ENCODE measurements at places on chromosomes 2 and 18. TPM values are rescaled to one million over a fixed set of nuclear protein-coding genes. Genes with fewer than 3 reads are reported as not detected.

CAPG gene
- total RNA-seq, result 179 TPM

TPO gene
- 52.5 TPM for total RNA-seq

ASXL3 gene
- 6.6 TPM for total RNA-seq

C1GALT1C1L gene
- not detected for total RNA-seq

VIT gene
- total RNA-seq, result 8.1 TPM

SH3RF3 gene
- 53.5 TPM for total RNA-seq

ARHGAP15 gene
- 1.4 TPM for total RNA-seq

DNA sequence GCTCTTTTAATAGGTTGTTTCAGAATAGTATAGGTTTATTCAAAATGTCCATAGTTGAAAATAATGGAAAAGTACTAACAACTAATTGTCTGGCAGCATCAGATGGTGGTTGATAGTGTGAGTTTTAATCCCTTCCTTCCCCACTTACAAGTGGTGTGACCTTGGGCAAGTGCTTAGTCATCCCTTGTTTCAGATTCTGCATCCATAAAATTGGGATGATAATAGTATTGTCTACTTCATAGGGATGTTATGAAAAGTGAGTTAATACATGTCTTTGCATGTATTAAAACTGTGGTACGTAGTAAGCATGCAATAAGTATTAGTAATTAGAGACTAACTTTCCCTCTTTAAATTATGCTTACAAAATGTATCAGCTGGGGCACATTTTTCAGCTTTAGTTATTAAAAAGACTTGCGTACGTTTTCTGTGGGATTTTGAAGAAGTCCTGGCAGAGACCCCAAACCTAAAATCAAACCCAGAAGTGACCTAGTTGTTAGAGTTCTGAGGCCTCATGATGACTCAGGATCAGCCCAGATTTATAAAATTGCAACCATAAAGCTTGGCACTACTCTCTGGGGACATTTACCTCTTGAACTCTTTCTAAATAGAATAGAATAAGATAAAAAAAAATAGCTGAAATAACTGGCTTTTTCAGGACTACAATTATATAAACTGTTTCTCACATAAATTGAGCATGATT, 8.6 kb downstream of the ITGA4 start:
- no peaks in the 10 kb centered on the region for H3K27me3 ChIP-seq
- H3K36me3 ChIP-seq, result no peaks in the 10 kb centered on the region
- H3K27ac ChIP-seq, result no peak overlapping the region
- no peak overlapping the region for H3K4me3 ChIP-seq
- H3K4me1 ChIP-seq, result no peaks in the 10 kb centered on the region

DNA sequence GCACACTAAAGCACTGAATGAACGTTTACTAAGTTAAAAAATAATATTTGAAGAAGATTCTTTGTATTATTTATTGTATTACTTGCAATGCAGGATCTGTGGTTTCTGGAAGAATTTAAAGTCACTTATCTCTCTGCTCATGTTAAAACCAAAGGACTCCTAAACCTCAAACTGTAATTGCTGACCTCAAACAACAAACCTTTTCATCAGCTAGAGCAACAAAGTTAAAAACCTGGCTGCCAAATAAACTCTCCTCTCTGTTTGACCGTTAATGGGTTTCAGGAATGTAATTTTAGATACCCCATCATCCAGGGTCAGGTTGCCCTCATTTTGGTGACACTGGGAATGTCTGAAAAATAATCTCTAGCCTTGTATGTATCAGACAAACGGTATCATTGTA, 239.1 kb downstream of the TGIF1 start:
- no peaks in the 10 kb centered on the region for H3K27me3 ChIP-seq
- no peak for DNase-seq
- H3K4me3 ChIP-seq, result no peak overlapping the region
- no peaks in the 10 kb centered on the region for H3K36me3 ChIP-seq

GRCh38 chr2:51297488-51297887, 265.6 kb upstream of the NRXN1 start:
- no peak for DNase-seq
- no peaks in the 10 kb centered on the region for H3K4me1 ChIP-seq
- H3K27ac ChIP-seq, result no peak overlapping the region
- H3K4me3 ChIP-seq, result no peak overlapping the region

DNA sequence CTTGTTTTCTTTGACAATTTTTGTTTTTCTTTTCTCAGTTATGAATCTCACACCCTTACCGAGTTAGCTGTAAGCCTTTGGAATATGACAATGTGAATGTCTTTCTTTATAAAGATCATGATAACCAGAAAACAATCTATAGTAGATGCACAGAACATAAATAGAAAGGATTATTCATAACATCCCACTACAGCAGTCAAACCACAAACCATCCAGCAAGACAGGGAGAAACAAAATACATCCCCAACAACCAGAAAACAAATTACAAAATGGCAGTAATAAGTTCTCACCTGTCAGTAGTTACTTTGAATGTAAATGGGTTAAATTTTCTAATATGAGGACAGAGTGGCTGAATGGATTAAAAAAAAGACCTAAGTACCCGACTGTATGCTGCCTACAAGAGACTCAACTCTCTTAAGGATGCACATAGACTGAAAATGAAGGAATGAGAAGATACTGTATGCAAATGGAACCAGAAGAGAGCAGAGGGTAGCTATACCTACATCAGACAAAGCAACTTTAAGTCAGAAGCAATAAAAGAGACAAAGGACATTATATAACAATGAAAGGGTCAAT, 124.6 kb downstream of the ZNF532 start:
- no peaks in the 10 kb centered on the region for H3K27me3 ChIP-seq
- no peak overlapping the region for H3K4me3 ChIP-seq
- H3K36me3 ChIP-seq, result no peaks in the 10 kb centered on the region
- H3K4me1 ChIP-seq, result peaks cover 13% of the 10 kb centered on the region
- H3K27ac ChIP-seq, result peak overlapping the region; percentile 95

DNA sequence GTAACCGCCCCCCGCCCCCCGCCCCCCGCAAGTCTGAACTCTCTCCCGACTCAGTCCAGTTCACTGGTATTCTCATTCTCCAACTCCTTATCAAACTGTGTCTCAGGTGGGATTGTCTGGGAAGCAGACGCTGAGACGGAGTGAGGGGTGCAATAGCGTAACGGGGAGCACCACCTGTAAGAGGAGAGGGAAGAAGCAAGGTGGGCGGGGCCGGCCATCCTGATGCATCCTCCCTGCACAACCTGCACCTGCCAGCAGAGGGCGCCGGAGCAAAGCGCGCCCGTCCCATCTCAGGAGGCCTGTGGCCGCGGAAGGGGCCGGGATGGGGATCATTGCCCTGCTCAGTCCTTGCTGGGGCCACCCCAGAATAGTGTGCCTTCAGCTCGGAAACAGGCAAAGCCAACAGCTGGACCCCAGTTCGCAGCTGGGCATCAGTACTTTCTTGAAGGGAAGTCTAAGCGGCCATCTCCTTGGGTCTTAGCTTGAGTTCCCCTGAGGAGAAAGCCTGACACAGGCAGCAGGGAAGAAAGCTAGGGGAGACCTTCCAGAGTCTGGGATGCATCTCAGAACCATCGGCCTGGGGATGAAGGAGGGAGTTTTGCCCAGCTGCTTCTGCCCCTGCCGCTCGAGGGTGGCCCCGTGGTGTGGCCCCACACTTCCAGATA, 208.0 kb downstream of the TFCP2L1 start:
- H3K27ac ChIP-seq, result no peak overlapping the region
- peaks cover 3% of the 10 kb centered on the region for H3K27me3 ChIP-seq
- H3K36me3 ChIP-seq, result no peaks in the 10 kb centered on the region
- no peaks in the 10 kb centered on the region for H3K4me1 ChIP-seq
- H3K4me3 ChIP-seq, result no peak overlapping the region

GRCh38 chr18:70337139-70337972, 48.5 kb downstream of the SOCS6 start:
- DNase-seq, result peak; percentile 19
- H3K4me1 ChIP-seq, result peaks cover 15% of the 10 kb centered on the region
- H3K4me3 ChIP-seq, result no peak overlapping the region
- H3K36me3 ChIP-seq, result peaks cover 7% of the 10 kb centered on the region
- peak overlapping the region; percentile 42 for H3K27ac ChIP-seq

DNA sequence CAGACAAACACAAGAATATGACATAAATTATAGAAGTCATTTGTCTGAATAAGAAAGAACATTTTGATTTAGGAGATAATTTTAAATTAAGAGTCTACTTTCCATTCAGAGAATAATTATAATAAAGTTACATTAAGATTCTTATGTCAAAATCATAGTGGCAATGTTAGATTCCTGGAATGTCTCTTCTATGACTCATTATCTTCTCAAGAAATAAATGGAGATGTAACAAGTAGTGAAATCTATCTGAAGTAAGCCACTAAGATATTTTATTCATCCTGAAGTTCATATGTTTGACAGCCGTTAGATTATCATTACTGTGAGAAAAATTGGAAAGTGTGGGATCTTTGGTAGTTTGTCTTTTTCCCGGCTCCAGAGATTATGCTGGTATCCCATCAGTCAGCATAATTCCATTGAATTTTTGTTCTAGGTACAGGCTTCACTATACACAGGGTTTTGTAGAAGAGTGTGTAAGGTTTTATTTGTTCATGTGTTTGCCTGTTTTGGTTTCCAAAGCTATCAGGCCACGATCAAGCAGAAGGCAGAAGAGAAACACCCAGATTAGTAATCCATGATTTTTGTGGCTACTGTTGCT, 1246.6 kb upstream of the LRRTM1 start:
- H3K4me1 ChIP-seq, result no peaks in the 10 kb centered on the region
- no peaks in the 10 kb centered on the region for H3K27me3 ChIP-seq
- DNase-seq, result no peak
- no peak overlapping the region for H3K27ac ChIP-seq
- no peaks in the 10 kb centered on the region for H3K36me3 ChIP-seq
- H3K4me3 ChIP-seq, result no peak overlapping the region

- no peak for DNase-seq
- H3K36me3 ChIP-seq, result no peaks in the 10 kb centered on the region
- no peaks in the 10 kb centered on the region for H3K4me1 ChIP-seq
- no peaks in the 10 kb centered on the region for H3K27me3 ChIP-seq
- no peak overlapping the region for H3K27ac ChIP-seq
These were observed 565.3 kb upstream of the ZNF804A start for GRCh38 chr2:184032983-184033382.

- H3K27me3 ChIP-seq, result no peaks in the 10 kb centered on the region
- no peak overlapping the region for H3K4me3 ChIP-seq
- H3K27ac ChIP-seq, result no peak overlapping the region
- DNase-seq, result peak; percentile 25
These were observed 1.2 kb downstream of the KCNF1 start for GRCh38 chr2:10912796-10913455.

GRCh38 chr2:174682007-174682577, 82.2 kb downstream of the CHRNA1 start:
- H3K27ac ChIP-seq, result peak overlapping the region; percentile 95
- peaks cover 21% of the 10 kb centered on the region for H3K4me1 ChIP-seq
- DNase-seq, result peak; percentile 80
- H3K36me3 ChIP-seq, result no peaks in the 10 kb centered on the region
- peak overlapping the region; percentile 84 for H3K4me3 ChIP-seq

GRCh38 chr2:181596556-181596955, 60.3 kb downstream of the CERKL start:
- no peaks in the 10 kb centered on the region for H3K4me1 ChIP-seq
- no peak overlapping the region for H3K27ac ChIP-seq
- H3K4me3 ChIP-seq, result no peak overlapping the region
- H3K27me3 ChIP-seq, result no peaks in the 10 kb centered on the region
- H3K36me3 ChIP-seq, result no peaks in the 10 kb centered on the region

GRCh38 chr2:187228986-187229385, 219.1 kb downstream of the CALCRL start:
- H3K36me3 ChIP-seq, result no peaks in the 10 kb centered on the region
- H3K4me1 ChIP-seq, result no peaks in the 10 kb centered on the region
- no peaks in the 10 kb centered on the region for H3K27me3 ChIP-seq

- no peaks in the 10 kb centered on the region for H3K27me3 ChIP-seq
- no peak overlapping the region for H3K4me3 ChIP-seq
- DNase-seq, result no peak
These were observed 244.8 kb downstream of the MYCN start for GRCh38 chr2:16184945-16185660.

DNA sequence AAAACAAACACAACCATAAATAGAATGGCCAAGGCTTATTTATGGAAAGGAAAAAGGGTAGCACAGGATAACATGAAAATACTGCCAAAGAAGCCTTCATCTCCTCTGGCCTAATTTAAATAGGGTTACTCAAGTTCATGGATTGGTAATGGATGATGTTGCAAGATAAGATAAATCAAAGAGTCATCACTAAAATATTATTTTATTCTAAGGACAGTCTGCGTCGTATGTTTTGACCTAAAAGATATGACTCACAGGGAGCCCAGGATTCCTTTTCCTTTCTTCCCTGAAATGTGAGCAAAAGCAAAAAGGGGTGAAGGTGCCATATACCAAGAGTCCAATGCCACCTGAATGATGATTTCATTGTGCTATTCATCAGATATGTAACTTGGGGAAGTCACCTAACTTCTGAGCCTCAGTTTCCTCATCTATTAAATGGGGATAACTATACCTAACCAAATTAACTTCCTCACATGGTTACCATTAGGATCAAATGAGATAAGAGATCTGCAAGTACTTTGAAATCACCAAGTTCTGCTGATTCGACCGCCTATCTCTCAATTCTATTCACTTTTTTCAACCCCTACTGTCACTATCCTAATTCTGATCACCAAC, 137.7 kb downstream of the THADA start:
- no peaks in the 10 kb centered on the region for H3K36me3 ChIP-seq
- H3K27me3 ChIP-seq, result no peaks in the 10 kb centered on the region
- no peak overlapping the region for H3K4me3 ChIP-seq

- no peaks in the 10 kb centered on the region for H3K4me1 ChIP-seq
- no peak overlapping the region for H3K4me3 ChIP-seq
- H3K27me3 ChIP-seq, result no peaks in the 10 kb centered on the region
- H3K27ac ChIP-seq, result no peak overlapping the region
- H3K36me3 ChIP-seq, result no peaks in the 10 kb centered on the region
These were observed 238.1 kb downstream of the TMEM182 start for GRCh38 chr2:102999958-103000357.

DNA sequence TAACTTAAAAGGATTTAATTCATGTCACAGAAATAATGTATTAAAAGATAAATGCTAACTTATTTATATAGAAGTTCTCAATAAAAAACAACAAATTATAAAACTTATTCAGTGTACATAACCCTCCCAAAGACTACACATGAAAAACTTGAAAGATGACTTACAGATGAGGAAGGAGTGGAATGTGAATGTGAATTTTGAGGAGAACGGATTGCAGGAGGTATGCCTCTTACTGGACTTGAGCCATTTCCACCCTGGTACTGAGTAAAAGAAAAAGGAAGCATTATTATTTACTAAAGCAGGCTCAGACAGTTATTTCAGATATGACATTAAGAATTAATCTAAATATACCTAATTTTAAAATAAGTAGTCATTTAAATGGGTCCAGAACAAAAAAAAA, 104.4 kb downstream of the TLK1 start:
- no peak overlapping the region for H3K4me3 ChIP-seq
- H3K27ac ChIP-seq, result no peak overlapping the region
- no peaks in the 10 kb centered on the region for H3K27me3 ChIP-seq
- peaks cover 27% of the 10 kb centered on the region for H3K36me3 ChIP-seq

- no peak overlapping the region for H3K27ac ChIP-seq
- no peaks in the 10 kb centered on the region for H3K4me1 ChIP-seq
- H3K27me3 ChIP-seq, result no peaks in the 10 kb centered on the region
- no peaks in the 10 kb centered on the region for H3K36me3 ChIP-seq
- no peak overlapping the region for H3K4me3 ChIP-seq
These were observed 23.7 kb downstream of the PLEK start for GRCh38 chr2:68388772-68389171.

GRCh38 chr18:47254341-47254939, 3.0 kb upstream of the SKOR2 start:
- DNase-seq, result no peak
- no peak overlapping the region for H3K4me3 ChIP-seq
- H3K4me1 ChIP-seq, result peaks cover 3% of the 10 kb centered on the region
- H3K27me3 ChIP-seq, result peaks cover 11% of the 10 kb centered on the region
- no peak overlapping the region for H3K27ac ChIP-seq

- no peaks in the 10 kb centered on the region for H3K4me1 ChIP-seq
- no peak overlapping the region for H3K4me3 ChIP-seq
- peaks cover 17% of the 10 kb centered on the region for H3K36me3 ChIP-seq
- no peaks in the 10 kb centered on the region for H3K27me3 ChIP-seq
These were observed 160.4 kb upstream of the CCDC195 start for GRCh38 chr2:224876522-224876921.

Measured in ascending aorta (tissue), 2 donors.